ENCODE measurements at places on chromosomes 3 and 15.

GRCh38 chr3:8443829-8444791 is 57.5 kb upstream of the LMCD1 start:
- peak; percentile 89 for DNase-seq

GRCh38 chr15:96331144-96331944 is 844 bp downstream of the NR2F2 start:
- no peak for DNase-seq

GRCh38 chr3:195758721-195759353 is 38.1 kb downstream of the MUC20 start:
- DNase-seq: no peak

DNA sequence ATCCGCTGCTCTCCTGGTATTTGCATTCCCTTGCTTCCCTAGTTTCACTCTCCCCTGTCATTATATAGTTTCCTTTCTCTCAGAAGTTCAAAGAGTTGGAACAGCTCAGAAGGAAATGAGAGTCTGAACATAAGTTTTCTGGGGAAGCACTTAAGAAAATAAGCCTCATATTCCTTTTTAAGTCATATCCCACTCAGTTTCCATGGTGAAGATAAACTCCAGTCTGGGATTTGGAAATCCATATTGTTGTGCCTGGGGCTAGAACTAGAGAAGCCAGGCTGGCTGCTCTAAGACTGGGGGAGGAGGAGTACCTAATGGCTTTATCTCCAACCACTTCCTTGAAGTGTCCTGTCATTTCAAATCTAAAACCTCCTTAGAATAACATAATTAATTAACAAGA is 134.2 kb upstream of the ALCAM start:
- DNase-seq: no peak

DNA sequence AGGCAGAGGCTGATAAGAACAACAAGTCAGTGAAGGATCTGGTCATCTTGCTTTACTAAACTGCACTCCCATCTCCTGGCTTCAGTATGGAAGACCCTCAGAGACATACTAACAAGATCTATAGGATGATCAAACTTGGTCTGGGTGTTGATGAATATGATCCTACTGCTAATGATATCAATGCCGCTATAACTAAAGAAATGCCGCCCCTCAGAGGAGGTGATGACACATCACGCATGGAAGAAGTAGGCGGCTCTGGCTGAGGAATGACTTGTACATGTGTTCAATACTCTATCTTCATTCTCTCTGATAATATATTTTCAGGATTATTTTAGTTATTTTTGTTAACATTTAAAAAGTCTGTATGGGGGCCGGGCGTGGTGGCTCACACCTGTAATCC is 17.5 kb upstream of the EIF2B5 start:
- DNase-seq: no peak

- peak; percentile 11 for DNase-seq
Measured at GRCh38 chr3:44511238-44511566, 33.7 kb upstream of the ZNF445 start.

- no peak for DNase-seq
Measured at GRCh38 chr3:25427155-25427554, 908 bp upstream of the RARB start.

GRCh38 chr3:133490468-133491351 is 82.8 kb upstream of the CDV3 start:
- no peak for DNase-seq

DNA sequence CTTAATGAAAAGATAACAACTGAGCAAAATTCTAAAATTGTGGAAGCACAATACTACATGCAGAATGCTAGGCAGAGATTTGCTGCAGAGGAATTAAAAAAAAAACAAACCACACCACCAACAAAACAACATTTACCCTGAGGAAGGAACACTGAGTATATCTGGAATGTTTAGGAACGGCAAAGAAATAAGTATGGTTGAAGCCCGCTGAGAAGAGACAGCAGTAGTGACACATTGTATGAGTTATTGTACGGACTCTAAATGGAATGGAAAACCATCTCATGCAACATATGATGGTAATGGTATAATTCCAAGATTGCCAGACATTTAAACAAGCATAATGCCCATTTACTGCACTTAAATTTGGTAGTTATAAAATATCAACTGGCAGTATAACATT is 568.2 kb upstream of the CCDC54 start:
- no peak for DNase-seq

GRCh38 chr3:177758126-177758525 is 560.8 kb upstream of the TBL1XR1 start:
- no peak for DNase-seq

GRCh38 chr15:93182703-93183205 is 93.7 kb upstream of the RGMA start:
- no peak for DNase-seq

DNA sequence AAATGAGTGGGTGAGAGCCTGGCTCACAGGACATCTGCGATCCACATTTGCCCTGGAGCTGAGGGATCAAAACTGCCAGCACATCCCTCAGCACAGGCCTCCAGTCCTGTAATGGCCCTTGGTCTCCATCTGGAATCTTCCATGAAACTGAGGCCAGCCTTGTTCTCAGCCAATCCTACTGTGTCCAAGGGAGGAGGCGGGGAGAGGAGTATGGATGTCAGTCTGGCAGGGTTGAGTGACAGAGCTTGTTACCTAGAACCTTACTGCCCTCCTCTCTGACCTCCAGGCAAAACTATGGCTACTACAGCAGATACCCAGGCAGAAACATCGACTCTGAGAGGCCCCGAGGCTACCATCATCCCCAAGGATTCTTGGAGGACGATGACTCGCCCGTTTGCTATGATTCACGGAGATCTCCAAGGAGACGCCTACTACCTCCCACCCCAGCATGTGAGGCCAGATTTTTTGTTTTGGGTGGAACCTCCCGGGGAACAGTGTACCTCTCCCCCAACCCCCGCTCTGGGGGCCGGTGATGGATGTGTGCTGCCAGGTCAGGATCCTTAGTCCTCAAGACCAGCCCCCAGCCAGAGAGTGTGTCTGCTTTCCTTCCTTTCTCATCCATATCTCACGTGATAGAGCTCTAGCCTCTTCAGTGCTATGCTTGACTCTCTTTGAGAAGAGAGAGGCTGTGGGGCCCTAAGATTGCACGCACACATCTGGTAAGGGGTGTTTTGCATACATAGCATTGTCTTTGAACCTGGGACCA is 41.3 kb downstream of the CHDH start:
- peak; percentile 92 for DNase-seq

GRCh38 chr3:171346582-171347300 is 113.5 kb downstream of the TNIK start:
- DNase-seq: no peak

- no peak for DNase-seq
Measured at GRCh38 chr3:151276687-151277042, 1.7 kb downstream of the P2RY14 start.

DNA sequence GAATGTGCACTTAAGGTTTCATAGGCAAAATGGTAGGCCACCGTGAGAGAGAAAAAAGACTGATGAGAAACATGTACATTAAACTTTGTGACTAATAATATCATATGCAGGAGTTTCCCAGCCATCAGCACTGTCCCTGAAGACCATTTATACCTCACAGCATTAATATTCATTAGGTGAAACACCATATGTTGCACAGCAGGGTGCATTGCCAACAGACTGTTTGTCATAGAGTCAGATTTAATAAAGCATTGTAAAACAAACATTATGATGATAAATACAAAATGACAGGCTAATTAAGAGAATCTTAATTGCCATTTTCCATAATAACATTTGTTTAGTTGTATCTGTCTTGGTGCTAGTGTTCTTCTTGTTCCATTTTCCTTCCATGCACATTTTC is 578.3 kb downstream of the EPHA3 start:
- no peak for DNase-seq

DNA sequence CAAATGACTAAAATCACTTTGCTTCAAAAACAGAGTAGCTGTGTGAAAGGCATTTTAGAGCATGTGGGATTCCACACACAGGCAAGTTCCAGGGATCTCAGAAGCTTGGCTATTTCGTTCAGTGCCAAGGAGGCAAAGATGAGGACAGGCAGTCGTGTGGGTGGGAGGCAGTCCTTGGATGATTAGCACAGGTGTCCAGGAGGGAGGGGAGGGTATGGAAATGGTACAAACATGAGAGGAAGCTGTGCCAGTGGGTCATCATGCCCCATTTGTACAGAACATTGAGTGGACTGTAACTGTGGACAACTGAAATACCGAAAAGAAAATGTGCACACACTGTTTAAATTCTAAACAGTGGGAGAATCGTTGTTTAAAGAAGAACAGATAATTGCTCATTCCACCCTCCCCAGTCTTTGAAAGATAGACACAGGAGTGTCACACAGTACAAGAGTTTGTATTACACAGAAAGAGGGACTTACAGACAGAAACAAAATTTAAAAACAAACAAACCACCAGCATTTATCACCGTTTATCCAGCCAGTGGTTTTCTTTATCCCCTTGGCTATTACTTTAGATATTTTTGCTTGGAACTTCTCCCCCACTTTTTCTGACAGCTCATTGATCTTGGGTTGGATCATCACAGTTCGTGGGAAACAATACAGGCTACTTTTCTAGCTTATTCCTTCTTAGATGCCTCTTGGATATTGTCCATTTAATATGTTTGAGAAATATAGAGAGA is 122.9 kb downstream of the GREM1 start:
- peak; percentile 15 for DNase-seq

DNA sequence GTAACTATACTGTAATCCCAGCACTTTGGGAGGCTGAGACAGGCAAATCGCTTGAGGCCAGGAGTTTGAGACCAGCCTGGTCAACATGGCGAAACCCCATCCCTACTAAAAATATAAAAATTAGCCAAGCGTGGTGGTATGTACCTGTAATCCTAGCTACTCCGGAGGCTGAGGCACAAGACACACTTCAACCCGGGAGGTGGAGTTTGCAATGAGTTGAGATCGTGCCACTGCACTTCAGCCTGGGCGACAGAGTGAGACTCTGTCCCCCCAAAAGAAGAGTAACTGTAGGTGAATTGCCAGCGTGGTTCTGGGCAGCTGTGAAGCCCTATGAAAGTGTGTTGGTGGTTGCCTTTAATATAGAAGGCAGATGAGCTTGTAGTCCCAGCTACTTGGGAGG is 95.9 kb downstream of the SLCO3A1 start:
- DNase-seq: no peak

- DNase-seq: peak; percentile 76
Measured at GRCh38 chr15:38589502-38589901, 24.9 kb upstream of the RASGRP1 start.

- no peak for DNase-seq
Measured at GRCh38 chr3:147371140-147371539, 35.2 kb downstream of the ZIC4 start.

DNA sequence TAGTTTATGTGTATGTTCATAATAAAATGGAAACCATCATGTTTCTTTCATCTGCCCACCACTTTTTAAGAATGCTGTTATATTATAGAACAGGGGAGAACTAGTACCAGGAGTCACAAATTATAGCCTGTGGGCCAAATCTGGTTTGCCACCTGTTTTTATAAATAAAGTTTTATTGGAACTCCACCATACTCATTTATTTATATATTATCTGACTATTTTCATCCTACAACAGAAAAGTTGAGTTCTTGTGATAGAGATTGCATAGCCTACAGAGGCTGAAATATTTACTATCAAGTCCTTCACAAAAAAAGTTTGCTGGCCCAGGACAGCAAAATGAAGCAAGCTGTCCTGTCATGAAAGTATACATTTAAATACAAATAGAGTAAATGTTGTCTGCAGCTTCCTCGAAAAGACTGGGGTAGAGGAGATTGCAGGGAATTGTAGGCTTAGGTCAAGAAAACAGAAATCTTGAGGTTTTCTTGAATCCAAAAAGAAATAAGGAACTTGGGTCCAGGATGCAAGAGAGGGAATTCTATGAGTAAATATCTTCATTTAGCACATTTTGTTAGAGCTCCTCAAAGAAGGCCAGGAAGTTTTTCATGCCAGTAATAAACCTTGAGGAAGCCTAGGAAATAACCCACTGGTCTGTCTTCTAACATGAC is 41.1 kb downstream of the FILIP1L start:
- DNase-seq: no peak

GRCh38 chr3:85159376-85159775 is 200.6 kb downstream of the CADM2 start:
- no peak for DNase-seq

DNA sequence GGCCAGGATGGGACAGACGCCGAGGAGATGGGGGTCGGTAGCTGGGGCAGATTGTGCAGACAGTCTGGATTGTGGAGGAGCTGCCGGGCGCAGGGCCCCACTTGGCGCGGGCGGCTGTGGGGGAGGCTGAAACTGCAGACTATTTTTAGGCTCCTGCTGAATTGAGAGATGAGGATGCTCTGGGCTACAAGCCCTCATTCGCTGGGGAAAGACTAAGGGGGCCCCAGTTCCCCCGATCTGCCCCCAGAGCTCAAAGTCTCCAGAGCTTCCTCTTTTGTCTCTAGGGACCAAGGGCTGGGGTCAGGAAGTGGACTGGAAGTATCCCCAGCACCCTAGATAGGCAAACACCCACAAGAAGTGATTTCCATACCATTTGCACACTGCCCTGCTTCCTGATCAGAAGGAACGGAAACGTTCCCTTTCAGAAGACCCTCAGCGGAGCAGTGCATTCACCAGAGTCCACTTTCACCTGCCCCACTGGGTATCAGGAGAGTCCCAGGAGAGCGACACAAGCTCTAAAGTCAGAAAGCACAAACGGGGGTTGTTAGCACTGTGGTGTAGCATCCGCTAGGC is 29.7 kb downstream of the SEMA7A start:
- DNase-seq: peak; percentile 33

DNA sequence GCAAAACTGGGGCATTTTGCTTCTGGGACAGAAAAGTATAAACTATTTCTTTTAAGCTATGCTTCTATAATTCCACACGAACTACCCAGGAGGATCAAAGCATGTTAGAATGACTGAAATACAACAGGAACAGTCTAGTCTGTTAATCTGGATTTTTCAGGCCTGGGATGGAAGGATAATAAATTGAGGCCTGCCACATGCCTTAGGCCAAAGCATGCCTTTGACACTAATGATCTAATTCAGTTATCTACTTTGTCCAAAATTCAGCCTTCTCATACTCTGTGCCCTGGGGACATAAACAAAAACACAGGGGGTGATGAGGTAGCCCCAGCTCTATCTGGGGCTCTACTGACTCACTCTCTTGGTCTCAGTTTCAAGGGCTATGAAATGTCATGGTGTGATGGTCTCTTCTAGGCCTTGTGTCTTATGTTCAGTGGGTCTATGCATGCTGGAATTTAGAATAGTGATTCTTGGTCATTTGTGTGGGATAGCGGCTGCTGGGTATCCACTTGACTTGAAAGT is 32.5 kb downstream of the GAP43 start:
- no peak for DNase-seq

GRCh38 chr3:101780661-101781060 is 1.6 kb downstream of the NXPE3 start:
- peak; percentile 77 for DNase-seq

GRCh38 chr3:108826309-108827187 is 4.0 kb downstream of the TRAT1 start:
- no peak for DNase-seq

Measured in GM03348 (cell line).